ENCODE measurements at places on chromosomes 2 and 18.

- no peak for DNase-seq
These were observed 309.5 kb downstream of the AFF3 start for GRCh38 chr2:99832926-99833325.

DNA sequence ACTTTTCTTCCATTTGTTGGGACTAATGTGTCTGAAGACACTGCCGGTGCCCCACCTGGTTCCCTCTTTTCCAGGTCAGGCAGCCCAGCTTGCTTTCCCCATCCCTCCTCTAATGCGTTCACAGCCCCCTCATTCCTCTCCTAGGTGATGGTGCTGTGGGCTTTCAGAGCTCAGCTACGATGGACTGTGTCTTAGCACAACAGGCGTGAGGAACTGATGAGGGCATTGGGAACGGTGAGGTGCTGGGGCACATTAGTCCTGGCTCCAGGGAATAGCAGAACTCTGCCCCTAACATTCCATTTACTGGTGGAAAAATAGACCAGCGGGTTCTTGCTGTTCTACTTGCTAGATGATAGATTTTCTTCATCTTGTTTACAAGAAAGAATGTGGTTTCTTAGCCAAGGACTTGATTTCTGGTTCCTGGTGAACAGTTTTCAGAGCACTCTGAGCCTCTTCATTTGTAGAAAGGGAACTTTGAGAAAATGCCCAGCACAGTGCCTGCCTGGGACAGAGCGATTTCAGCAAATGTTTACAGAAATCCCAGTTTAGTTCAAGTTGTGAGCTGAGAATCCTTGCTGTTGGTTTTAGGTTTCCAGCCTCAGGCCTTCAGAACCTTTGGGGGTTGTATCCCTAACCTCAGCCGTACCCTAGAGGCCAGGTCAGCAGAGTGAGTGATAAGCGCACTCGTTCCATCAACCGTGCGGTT is 42.5 kb downstream of the LDLRAD4 start:
- no peak for DNase-seq

GRCh38 chr2:241815477-241816430 is 6.8 kb downstream of the NEU4 start:
- no peak for DNase-seq

GRCh38 chr18:51160646-51161045 is 36.8 kb downstream of the MEX3C start:
- DNase-seq: no peak

DNA sequence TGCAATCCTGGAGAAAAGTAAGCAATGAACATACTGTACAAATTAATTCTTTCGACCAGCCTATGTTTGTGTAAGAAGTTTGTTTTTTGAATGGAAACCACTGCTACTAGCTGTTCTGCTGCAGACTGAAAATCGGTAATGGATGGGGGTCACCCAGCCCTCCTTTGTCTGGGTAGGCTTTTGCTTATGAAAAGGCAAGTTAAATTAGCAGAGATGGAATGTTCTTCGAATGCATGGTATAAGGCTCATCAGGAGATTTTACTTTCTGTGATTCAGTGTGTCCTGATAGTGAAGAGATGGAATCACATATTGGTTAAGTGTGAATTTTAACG is 53.8 kb downstream of the EEF1B2 start:
- DNase-seq: no peak

DNA sequence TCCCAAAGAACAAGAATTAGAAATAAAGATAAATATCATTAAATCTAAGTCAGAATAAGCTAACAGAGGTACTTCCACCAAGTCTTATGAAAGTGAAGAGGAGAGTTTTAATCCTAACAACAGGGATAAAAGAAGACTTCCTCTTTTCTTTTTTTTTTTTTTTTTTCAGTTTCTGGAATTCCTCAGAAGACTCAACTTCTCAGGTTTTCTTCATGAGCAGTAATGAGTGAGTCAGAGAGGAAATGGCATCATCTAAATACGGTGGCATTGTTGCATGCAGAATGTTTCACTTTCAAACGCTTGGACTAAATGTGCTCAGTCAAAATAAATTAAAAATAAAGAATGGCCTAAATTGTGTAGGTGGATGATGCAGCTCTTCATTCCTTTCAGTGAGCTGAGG is 45.6 kb upstream of the ARHGAP15 start:
- no peak for DNase-seq

DNA sequence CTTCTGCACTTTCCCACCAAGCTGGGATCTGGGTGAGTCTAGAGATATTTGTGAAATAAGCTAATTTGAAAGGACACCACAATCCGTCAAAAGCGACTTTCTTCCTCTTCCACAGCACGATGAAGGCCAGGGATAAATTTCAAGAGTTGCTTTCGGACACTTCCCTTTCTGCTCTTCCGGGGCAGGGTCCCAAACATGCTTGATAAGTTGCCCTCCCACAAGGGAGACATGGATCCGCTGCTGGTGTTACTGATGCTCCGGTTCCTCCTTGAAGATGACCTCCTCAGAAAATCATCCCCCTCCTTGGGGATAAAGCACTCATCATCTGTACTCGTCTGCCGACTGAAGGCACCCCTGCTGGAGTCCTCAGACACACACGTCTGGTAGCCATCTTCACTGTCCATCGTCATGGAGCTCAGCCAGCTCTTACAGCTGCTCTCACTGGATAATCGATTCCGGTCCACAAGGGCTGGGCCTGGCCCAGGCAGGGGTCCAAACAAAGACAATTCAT is 28.2 kb downstream of the CYTIP start:
- no peak for DNase-seq

- no peak for DNase-seq
These were observed 63.6 kb downstream of the TNS1 start for GRCh38 chr2:217939220-217939619.

DNA sequence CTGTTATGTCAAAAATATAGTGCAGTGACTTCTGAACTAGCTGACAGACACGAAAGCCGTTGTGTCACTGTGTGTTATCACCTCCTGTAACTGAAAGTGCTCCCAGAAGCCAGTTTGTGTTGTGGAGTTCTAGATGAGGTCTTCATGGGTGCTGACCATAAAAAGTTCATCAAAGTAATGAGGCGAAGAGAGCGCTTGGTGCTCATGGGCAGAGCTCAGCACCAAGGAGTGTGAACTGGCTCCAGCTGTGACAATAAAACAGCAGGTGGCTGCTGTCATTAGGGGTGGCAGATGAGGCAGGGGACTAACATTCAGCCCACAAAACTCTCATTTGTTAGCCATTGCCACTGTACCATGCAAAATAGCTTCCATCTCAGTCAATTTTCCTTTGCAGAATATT is 151.1 kb downstream of the ZNF407 start:
- peak; percentile 84 for DNase-seq

- DNase-seq: no peak
These were observed 47.8 kb downstream of the SLC9A4 start for GRCh38 chr2:102520801-102521200.

Data from NCI-H1417 (cell line).